ENCODE measurements at places on chromosomes 4 and X.

GRCh38 chr4:6142935-6143602 lies 57.3 kb downstream of the JAKMIP1 start:
- DNase-seq: no peak

- DNase-seq: no peak
Measured at GRCh38 chr4:112031712-112032328, 113.4 kb upstream of the FAM241A start.

DNA sequence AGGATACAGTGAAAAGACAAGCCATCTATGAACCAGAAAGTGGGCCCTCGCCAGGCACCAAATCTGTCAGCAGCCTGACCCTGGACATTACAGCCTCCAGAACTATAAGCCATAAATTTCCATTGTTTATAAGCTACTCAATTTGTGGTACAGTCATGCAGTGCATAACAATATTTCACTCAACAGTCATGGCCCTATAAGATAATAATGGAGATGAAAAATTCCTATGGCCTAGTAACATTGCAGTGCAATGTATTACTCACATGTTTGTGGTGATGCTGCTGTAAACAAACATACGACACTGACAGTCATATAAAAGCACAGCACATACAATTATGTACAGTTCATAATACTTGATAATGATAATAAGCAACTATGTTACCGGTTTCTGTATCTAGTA lies 17.1 kb upstream of the TLR1 start:
- no peak for DNase-seq

- peak; percentile 38 for DNase-seq
Measured at GRCh38 chrX:154541896-154542722, 4.5 kb downstream of the G6PD start.

DNA sequence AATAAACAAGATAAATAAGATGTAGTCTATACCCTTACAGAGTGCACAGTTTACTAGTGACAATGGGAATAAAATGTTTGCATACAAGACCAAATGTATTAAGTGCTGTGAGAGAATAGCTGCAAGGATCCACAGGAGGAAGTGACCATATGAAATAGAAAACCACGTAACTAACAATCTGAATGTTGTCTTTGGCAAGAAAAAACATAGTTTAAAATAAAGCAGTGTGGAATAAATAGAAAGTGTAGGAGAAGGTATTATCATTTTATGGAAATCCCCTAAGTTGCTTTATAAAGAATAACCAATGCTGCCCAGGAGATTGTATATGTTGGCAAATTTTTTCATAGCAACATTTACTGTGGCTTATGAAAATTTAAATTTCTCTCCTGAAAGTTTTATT lies 116.1 kb downstream of the PCDH7 start:
- DNase-seq: no peak

- peak; percentile 27 for DNase-seq
Measured at GRCh38 chrX:85052636-85053343, 49.1 kb downstream of the APOOL start.

- DNase-seq: no peak
Measured at GRCh38 chr4:65651751-65652150, 18.5 kb downstream of the EPHA5 start.

DNA sequence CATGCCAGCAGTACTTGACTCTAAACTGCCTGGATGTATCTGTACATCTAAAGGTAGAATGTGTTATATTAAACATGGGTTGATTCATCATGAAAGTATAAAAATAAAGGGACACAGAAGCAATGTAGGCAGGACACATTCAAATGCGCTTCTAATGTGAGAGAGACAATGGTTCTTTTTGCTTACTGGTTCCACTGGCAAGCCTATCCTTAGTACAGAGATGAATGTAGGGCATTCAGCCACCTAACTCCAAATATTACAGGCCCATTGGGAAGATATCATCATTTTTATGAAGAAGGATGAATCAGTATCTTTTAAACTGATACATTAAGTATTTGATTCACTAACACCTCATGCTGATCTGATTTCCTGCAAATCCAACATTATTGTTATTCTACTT lies 18.0 kb downstream of the CDKL2 start:
- no peak for DNase-seq

GRCh38 chr4:116058129-116058528 lies 944.7 kb upstream of the NDST4 start:
- DNase-seq: no peak

DNA sequence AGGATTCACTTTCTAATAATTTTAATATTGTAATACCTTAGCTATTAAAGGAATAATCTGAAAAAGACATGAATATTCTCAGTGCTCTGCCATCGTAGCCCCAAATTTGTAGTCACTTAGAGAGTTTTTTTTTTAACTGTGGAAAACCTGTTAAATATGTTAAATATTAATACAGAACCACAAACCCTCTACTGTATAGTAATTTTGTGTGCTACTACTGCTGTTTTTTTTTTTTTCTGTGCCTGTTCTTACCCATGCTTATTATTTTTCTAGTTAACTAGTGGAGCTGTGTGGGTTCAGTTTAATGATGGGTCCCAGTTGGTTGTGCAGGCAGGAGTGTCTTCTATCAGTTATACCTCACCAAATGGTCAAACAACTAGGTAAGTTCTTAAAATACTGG lies 15.8 kb downstream of the PLK4 start:
- no peak for DNase-seq

DNA sequence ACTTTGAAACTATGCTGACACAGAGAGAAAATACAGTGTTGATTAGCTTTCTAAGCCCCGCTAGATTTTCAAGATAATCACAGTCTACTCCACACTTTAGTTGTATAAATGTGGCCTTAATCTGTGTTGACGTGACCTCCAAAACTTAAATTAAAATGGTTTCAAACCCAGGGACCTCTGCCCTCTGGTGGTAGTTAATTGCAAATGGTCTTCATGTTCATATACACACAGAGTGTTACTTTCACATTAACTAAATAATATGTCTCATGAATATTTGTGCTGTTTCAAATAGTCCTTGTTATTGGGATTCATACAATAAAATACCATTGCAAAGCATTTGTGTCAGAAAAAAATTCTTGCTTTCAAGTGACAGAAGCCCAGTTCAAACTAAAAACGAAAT lies 64.3 kb downstream of the TASL start:
- DNase-seq: no peak

- DNase-seq: no peak
Measured at GRCh38 chr4:1333256-1333655, 13.8 kb upstream of the UVSSA start.
